ENCODE measurements at places on chromosomes 12 and 14. TPM values are rescaled to one million over a fixed set of nuclear protein-coding genes. Genes with fewer than 3 reads are reported as not detected.
A peak's percentile ranks its signal among the peaks of the same experiment; 100 is the strongest.

KRT79 gene
- polyA plus RNA-seq = not detected

RNASE2 gene
- 1.3 TPM for polyA plus RNA-seq

ESRRB gene
- polyA plus RNA-seq = 3.7 TPM

EAPP gene
- 29.3 TPM for polyA plus RNA-seq

ASPG gene
- polyA plus RNA-seq = 4.4 TPM

RPGRIP1 gene
- 0.28 TPM for polyA plus RNA-seq

LMO3 gene
- polyA plus RNA-seq = 0.88 TPM

STAT2 gene
- polyA plus RNA-seq = 28.3 TPM

ADAM20 gene
- polyA plus RNA-seq = 0.10 TPM

AJUBA gene
- 1.5 TPM for polyA plus RNA-seq

DNA sequence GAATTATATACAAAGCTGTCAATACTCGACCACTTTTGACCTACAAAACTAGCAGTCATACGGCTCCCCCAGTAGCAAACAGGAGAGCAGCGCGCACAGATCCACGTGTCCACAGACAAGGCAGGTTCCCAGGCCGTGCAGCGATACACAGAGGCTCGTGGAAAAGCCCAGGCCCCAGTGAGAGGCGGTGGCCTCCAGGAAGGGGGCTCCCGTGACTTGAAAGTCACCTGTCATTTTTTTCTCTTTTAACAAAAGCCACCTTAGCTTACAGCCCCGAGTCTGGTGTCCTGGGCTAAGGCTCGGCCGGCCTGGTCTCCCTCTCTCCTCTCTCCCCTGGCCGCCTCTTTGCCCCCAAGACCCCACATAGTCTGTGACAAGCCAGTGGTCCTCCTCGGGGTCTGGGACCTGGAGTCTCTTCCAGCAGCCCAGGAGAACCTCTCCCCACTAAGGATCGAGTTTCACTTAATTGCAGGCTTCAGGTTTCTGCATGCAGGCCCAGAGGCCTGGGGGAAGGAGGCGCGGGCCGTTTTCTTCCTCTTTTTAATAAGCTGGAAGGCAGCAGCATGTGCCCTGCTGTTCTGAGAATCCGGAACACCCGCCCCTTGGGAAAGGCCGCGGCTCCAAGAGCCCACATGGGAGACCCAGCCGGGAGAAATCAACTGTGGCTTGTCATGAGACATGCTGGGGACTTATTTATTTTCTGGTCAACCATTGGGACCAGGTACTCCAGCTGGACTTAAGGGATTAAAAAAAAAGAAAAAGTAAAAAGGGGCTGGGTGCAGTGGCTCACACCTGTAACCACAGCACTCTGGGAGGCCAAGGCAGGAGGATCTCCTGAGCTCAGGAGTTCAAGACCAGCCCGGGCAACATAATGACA is 15.9 kb downstream of the NCOR2 start:
- peak; percentile 48 for DNase-seq

- DNase-seq = no peak
Observed at GRCh38 chr14:103830511-103831270, 16.7 kb downstream of the PPP1R13B start.

DNA sequence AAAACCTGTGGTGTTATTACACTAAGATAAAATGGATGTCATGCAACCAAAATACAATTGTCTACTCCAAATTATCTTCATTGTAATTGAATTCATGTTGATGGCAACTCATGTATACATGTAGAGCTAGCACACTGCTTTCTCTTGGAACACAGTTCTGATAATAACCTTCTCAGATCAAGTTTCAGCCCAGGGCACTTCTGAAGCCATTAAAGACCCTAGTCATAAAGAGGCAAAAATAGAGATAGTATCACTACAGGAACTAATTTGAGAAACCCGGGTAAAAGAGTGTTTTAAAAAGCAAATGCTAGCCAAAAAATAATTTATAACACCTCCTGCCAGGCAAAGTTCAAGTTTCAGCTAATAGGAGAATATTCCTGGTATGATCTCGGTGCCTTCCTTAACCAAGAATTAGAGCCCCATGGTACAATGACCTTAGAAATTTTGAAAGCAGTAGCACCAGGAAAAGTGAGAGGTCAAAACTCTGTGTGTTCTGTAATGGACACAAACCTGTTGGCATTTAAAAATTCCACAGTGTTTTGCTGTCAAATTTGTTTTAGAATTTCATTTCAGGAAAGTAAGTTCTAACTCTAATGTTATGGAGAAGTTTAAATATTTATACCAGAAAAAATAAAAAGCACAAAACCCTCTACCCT is 105.0 kb upstream of the FRMD6 start:
- DNase-seq = no peak

DNA sequence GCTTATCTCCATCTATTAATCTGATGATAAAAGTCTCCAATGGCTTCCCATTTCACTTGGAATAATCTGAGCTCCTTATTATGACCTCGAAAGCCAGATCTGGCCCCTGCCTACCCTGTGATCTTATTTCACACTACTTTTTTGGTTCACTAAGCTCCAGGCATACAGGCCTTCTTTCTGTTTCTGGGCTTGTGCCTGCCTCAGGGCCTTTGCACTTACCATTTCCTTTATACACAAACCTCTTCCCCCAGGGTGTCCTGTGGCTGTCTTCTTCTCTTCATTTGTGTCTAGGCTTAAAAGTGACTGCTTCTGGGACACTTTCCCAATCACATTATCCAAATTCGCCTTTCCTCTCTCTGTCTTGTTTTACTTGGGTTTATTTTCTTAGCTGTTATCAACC is 478.8 kb downstream of the LRIG3 start:
- no peak for DNase-seq

GRCh38 chr12:65938807-65939206 is 114.5 kb downstream of the HMGA2 start:
- DNase-seq = no peak

- no peak for DNase-seq
Observed at GRCh38 chr12:71848212-71848611, 8.7 kb downstream of the TBC1D15 start.

GRCh38 chr14:95500772-95501401 is 15.6 kb downstream of the SYNE3 start:
- DNase-seq = peak; percentile 51

GRCh38 chr12:1776170-1776921 is 44.0 kb upstream of the LRTM2 start:
- DNase-seq = no peak

GRCh38 chr12:88433997-88434703 is 146.1 kb downstream of the KITLG start:
- no peak for DNase-seq

GRCh38 chr14:92473261-92473968 is 40.2 kb upstream of the RIN3 start:
- no peak for DNase-seq

- DNase-seq = no peak
Observed at GRCh38 chr12:111316671-111317070, 52.2 kb downstream of the PHETA1 start.

- no peak for DNase-seq
Observed at GRCh38 chr12:39435531-39435930, 7.4 kb downstream of the KIF21A start.

GRCh38 chr12:112945515-112945914 is 7.2 kb downstream of the OAS3 start:
- DNase-seq = no peak

DNA sequence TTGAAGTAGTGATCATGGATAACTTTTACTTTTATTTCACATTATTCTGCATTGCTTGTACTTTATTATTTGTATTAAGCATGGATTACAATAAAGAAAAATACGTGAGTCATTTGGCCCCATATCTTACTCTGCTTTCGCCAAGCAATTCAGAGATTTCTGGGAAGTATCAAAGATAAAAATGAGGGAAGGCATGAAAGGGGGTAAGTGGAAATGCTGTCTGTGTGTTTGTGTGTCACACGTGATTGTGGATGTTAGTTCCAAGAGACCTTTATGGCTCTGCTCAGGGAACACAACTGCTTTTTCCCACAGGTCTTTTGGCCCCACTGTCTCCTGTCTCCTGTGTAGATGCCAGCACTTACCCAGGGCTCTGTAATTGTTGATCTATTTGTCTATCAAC is 10.5 kb downstream of the NID2 start:
- no peak for DNase-seq

- DNase-seq = no peak
Observed at GRCh38 chr12:32988982-32989381, 92.4 kb upstream of the PKP2 start.

- DNase-seq = peak; percentile 44
Observed at GRCh38 chr12:109822951-109823411, 10.2 kb downstream of the TRPV4 start.

- DNase-seq = no peak
Observed at GRCh38 chr12:62658910-62659309, 192.3 kb downstream of the MON2 start.

- no peak for DNase-seq
Observed at GRCh38 chr12:84421103-84421502, 491.5 kb downstream of the SLC6A15 start.

DNA sequence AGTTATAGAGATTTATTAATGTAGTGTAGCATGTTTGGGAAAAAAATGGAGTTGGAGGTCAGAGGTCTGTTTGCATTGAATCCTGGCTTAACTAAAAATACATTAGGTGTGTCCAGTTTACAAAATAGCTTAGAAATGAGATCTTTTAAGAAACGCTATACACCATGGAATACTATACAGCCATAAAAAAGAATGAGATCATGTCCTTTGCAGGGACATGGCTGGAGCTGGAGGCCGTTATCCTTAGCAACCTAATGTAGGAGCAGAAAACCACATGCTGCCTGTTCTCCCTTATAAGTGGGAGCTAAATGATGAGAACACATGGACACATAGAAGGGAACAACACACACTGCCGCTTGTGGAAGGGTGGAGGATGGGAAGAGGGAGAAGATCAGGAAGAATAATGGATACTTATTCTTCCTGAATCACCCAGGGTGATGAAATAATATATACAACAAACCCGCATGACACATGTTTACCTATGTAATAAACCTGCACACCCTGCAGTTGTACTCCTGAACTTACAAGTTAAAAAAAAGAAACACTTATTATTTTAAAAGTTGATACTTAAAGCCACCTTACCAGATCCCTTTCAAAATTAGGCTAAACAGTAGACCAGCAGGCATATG is 14.0 kb upstream of the MYRFL start:
- no peak for DNase-seq

DNA sequence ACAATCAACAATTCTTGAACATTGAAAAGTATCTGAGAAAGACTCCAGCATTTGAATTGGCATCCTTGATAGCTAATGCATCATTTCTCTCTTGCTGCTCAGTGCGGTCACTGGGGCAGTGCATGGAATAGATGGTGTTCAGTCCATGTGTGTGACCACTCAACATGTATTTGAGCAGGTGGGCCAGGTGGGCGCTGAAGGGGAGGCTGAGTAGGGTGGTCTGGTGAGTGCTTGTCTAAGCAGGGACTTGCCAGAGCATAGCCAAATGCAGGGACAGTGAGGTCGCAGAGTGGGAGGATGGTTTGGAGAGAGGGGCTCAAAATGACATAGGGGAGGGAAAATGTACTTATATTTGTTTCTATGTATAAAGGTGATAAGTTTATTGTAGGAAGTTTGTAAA is 409.0 kb downstream of the TMEM121 start:
- no peak for DNase-seq

DNA sequence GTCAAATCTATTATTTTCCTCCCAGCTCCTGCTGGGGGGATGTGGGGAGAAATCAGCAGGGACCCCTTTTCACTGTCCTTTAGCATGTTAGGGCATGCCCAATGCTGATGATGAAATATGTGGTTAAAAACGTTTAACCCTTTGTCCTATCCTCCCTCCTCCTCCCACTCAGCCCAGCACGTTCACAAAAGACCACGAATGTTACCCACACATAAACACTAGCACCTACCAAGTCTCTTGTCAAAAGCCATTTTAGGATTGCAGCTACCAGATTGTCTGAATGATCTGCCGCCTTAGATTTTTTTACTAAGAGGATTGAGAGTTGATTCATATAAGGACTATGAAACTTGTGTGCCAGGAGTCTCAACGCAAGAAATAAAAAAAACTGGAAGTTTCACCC is 70.4 kb downstream of the TBK1 start:
- no peak for DNase-seq

DNA sequence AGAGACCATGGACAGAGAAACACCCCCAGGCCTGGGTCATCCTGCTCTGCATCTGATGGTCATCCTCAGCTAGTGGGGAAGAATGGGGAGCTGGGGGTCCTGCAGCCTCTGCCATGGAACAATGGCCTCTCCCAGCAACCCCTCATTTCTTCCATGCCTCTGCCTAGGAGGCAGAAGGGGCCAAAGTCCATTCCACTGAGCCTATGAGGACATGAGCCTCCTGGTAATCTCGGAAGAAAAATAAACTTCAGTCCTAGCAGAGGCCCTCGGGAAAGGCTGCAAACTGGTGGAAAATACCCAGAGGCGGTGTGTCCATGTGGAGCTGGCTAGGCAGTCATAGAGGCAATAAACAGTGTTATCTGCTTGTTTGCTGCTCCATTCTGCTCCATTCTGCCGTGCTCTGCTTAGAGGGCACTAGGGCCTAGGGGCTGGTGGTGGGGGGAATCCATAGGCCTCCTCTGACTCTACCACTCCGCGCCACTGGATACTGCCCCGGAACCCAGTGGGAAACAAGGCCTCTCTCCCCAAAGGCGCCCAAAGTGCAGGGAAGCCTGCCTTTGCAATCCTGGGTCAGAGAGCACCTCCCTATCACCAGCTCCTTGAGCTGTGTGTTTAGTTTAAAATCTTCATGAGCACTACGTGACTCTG is 4.5 kb downstream of the PGF start:
- DNase-seq = peak; percentile 36

DNA sequence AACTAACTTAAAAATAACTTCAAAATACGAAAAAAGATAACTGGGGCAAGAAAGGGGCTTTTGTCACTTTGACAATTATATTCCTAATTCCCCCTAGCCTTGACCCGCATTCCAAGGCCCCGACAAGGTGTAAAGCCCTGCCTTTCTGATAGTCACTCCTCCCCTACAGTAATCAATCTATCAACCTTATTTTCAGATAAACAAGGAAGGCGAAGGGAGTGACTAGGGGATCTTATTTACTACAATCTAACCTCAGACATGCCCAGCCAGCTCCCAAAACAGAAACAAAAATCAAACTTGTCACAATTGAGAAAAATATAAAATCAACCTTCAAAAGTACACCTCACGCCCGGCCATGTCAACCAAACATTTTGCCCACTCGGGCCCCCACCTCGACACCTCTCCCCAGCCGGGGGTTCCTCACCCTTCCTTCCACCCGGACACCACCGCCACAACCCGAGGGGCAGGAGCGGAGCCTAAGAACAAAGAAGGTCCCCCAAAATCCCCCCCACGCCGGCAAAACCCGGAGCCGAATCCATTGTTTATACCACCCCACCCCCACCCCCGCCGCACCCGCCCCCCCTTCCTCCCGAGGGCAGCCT is 562 bp downstream of the ZFYVE1 start:
- no peak for DNase-seq
